Mesothelial cell of epicardium (in vitro differentiated cells): ENCODE measurements at places on chromosomes 5 and 9.

- DNase-seq: no peak
Observed at GRCh38 chr9:14400658-14400995, 86.7 kb upstream of the NFIB start.

- DNase-seq: no peak
Observed at GRCh38 chr5:112109331-112110007, 309.6 kb downstream of the EPB41L4A start.

DNA sequence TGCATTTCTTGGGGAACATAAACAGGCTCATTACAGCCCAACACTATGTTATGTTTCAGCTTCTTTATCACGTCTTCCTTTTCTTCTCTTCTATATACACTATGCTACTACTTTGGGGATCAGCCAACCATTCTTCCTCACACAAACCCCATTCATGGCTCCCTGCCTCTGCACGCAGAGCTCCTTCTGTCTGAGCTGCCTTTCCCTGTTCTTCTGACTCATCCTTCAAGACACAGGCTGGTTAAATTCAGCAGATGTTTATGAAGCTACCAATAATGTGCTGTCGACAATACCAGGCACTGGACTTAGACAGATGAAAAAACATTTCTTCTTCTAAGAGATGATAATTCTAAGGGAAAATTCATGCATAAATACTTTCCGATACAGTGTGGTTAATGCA, 102.5 kb upstream of the TXNDC8 start:
- DNase-seq: no peak

GRCh38 chr5:154380263-154380662, 65.5 kb upstream of the SAP30L start:
- DNase-seq: no peak

DNA sequence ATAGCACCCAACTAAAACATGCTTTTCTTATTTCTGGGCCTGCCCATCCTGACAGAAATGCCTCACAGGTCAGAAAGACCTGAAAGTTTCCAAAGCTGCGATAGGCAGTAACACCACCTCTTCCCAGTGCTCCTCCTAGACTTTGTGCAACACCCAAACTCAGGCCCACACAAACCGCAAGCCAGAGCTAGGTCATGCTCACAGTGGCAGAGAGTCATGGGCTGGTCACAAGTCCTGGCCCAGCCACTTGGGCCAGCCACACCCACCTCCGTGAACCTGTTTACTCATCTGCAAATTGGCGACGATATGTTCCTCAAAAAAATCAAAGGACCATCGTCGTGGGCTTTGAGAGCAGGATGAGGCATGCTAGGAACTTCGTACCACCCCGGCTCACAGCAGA, 44.0 kb upstream of the SLC25A51 start:
- DNase-seq: no peak

DNA sequence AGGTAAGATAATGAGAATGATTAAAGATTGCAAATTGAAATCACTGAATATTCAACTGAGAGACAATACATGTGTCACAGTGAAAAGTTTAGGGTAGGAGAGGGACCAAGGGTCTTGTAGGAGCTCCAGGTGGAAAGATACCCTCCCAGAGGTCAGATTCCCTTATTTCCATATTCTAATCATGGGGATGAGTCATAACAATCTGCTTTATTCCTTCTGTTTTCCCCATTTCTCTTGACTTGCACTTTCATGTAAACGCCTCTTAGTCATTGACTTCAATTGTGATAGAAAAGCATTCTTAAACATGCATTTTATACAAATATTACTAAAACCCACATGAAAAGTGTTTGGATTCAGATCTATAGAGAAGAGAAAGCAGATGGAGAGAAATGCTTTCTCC, 81.3 kb upstream of the CTSL start:
- no peak for DNase-seq

- no peak for DNase-seq
Observed at GRCh38 chr5:60765019-60765709, 65.2 kb upstream of the DEPDC1B start.

- DNase-seq: no peak
Observed at GRCh38 chr9:11755951-11756350, 937.2 kb upstream of the TYRP1 start.

GRCh38 chr5:33182986-33183385, 257.8 kb upstream of the TARS1 start:
- DNase-seq: no peak

DNA sequence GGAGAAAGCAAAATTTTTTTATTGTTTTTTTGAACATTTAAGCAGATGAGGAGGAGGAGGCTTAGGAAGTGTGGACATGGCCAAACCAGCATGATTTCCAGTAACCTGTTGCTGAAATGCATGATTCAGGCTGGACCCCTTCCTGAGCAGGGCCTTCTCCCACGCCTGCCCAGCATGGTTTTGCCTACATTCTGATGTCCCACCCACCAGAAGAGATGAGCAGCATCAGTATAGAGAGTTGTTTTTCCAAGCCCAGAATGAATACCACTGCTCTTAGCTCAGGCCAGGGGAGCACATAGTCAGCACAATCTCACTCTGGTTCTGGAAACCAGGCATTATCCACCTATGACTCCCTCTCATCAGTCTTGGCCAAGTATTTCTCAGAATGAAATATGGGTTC, 90.1 kb downstream of the PAPPA start:
- no peak for DNase-seq

- no peak for DNase-seq
Observed at GRCh38 chr9:105396441-105396840, 51.4 kb upstream of the FSD1L start.

- DNase-seq: peak; percentile 30
Observed at GRCh38 chr9:133202688-133203453, 6.2 kb downstream of the OBP2B start.

GRCh38 chr9:2047144-2047671, 32.1 kb downstream of the SMARCA2 start:
- no peak for DNase-seq

GRCh38 chr5:58499941-58500340, 8.7 kb downstream of the GAPT start:
- DNase-seq: no peak

- no peak for DNase-seq
Observed at GRCh38 chr9:98057138-98057799, 737 bp downstream of the NANS start.

GRCh38 chr9:137083394-137084004, 3.3 kb upstream of the MAN1B1 start:
- no peak for DNase-seq

DNA sequence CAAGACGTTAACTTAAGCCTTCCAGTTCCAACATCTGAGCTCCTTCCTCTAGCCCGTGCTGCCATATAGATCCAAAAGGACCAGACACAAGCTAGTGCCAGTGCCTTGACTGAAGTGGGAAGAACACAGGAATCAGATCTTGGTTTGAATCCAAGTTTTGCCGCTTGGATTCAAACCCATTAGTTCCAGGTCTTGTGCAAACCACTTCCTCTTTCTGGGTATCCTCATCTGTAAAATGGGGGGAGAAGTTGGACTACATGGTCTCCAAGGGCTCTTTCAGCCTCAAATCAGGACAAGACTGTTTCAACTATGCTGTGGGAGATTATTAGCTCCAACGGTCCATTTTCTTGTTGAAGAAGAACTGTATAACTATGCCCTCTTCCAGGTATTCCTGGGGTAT, 32.6 kb downstream of the TTLL11 start:
- no peak for DNase-seq

- DNase-seq: no peak
Observed at GRCh38 chr5:160033546-160034252, 24.8 kb downstream of the TTC1 start.

DNA sequence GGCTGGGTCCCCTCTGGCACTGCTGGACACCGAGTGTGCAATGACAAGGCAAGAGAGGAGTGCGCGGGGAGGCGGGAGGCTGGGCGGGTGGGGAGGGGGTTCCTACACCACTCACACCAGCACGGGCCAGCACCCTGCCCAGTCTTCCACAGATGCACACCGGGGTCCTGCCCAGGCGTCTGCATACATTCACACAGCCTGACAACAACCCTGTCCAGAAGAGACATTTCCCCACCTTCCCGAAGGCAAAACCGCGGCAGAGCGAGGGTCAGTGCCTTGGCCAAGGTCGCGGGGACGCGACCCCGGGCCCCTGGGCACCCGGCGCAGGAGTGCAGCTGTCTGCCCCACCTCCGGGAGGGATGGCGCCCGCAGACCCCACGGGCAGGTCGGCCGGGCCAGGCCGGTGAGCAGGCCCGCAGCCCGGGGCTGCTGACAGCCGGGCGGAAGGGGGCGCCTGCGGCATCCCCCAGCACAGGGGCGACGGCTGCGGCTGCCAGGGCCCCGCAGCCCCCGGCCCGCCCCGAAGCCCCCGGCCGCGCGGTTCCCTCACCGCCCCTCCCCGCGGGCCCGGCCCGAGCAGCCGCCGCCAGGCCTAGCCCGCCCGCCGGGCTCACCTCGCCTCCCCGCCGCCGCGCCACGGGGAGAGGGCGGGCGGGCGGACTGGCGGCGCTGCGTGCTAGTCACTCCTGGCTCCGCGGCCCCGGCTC, 496 bp downstream of the MAPK9 start:
- DNase-seq: no peak

GRCh38 chr5:132714456-132715307, 22.7 kb downstream of the KIF3A start:
- DNase-seq: no peak

- no peak for DNase-seq
Observed at GRCh38 chr9:131666029-131666428, 73.8 kb downstream of the RAPGEF1 start.

GRCh38 chr9:116661037-116661954, 25.8 kb upstream of the TRIM32 start:
- DNase-seq: no peak

GRCh38 chr5:139839232-139839815, 43.7 kb downstream of the PSD2 start:
- DNase-seq: no peak

- no peak for DNase-seq
Observed at GRCh38 chr9:125202846-125203618, 2.7 kb downstream of the RABEPK start.

DNA sequence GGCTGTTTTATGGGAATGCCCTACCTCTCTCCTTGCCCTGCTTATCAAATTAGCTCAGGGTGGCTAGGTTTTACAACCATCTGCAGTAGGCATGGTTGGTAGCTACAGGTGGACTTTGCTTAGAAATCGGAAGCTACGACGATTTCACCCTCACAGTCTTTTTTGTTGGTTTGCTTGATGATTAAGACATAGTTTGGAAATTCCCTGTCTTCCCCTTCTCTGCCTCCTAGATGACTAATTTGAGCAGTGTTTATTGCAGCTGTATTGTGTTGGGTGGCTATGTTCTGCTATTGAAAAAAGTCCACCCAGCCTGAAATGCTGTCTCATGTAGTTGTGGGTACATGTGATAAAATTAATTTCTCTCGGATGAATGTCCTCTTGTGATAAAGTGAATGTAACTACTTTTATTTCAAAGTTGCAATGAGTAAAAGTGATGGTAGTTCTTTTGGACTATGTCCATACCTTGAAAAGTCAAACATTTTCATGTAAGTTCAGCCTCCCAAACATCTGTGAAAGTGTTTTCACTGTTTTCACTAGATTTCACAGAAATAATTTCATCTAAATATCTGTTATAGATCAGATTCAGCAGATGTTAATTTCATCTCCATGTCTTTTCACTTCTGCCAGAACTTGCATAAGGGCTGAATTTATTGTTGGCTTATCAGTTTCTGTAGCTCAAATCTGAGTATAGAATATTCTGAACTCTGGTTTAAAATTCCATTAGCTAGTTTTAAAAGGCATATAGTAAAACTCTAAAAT, 37.3 kb upstream of the FYB1 start:
- no peak for DNase-seq

GRCh38 chr9:98438666-98439065, 183.2 kb upstream of the TBC1D2 start:
- no peak for DNase-seq
